ENCODE measurements at places on chromosomes 7 and 10. TPM values are rescaled to one million over a fixed set of nuclear protein-coding genes. Genes with fewer than 3 reads are reported as not detected.

Gene LEP
- total RNA-seq = not detected

Gene DGKI
- total RNA-seq = 0.25 TPM

Gene HHEX
- total RNA-seq = 0.25 TPM

Gene CHST15
- total RNA-seq = not detected

Gene CALML3
- not detected for total RNA-seq

Gene PRKAG2
- 32.3 TPM for total RNA-seq

Gene GIMAP1
- 19.6 TPM for total RNA-seq

Gene IDI2
- not detected for total RNA-seq

Gene PRKAR2B
- total RNA-seq = 1.4 TPM

Gene H2BK1
- not detected for total RNA-seq

GRCh38 chr10:29037348-29038113 lies 251.3 kb upstream of the LYZL1 start:
- DNase-seq = no peak

DNA sequence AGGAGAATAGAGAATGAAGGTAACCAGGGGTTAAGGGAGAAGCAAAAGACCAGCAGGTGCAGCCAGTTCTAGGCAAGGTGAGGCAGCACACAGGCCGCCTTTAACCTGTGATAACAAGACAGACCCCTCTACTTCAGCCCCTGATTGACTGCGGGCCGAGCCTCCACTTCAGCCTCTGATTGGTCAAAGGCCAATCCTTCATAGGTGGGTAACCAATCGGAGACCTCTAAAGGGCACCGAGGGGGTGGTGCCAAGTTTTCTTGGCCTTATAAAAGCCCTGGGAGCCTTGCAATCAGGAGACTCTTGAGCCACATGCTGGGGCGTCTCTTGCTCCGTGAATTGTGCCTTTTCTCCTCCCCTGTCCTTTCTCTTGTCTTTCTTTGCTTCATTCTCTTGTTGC lies 98.8 kb downstream of the ELFN1 start:
- DNase-seq = no peak

DNA sequence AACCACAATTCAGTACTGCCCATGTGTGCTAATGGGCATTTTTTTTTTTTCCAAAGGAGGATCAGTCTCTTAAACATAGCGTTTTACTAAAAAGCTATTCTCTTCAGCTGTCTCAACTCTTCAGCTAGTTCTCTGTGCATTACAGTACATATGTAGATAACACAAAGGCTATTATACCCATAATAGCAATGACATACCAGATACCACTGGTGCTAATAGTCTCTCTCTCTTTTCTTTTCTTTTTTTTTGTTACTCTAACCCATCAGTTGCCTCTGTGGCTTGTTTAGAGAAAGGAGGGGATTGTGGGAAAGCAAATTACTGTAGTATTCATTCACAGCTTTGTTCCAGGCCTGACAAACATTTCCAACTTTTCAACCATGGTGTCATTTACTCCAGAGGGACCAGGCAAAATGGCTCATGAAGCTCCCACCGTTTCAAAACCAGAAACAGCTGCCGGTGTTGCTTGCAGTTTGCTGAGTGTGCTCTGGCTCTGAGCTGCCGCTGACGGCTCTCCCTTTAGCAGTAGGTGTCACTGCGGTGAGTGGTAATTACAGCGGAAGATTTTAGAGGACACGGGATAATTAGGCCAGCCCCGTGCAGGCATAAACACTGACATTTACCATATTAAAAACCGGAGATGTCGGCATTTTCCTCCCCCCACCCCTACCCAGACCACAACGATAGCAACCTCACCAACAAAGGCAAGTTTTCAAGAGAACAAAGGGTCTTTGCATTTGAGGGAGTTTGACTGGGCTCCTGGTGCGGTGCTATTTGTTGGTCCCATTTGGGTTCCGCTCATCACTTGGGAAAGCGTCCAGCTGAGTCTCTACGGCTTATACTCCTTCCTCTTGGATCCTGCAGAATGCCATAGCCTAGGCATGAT lies 1005.5 kb downstream of the KCNMA1 start:
- DNase-seq = no peak

DNA sequence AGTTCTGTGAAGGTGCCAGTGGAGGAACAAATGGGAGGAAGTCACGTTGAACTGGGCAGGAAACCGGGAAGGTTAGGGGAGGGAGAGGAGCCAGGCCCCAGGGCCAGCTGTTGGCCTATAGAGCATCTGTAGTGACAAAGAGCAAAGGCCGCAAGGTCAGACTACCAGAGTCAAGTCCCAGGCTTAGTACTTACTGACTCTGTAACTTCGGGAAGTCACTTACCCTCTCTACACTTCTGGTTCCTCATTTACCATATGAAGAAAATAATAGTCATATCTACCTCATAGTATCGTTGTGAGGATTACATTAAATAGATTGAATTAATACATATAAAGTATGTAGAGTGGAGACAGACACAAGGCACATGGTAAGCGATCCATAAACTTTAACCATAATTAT lies 101.8 kb upstream of the FZD1 start:
- DNase-seq = no peak

- DNase-seq = no peak
These were observed 118.8 kb downstream of the NRP1 start for GRCh38 chr10:33215635-33216034.

- DNase-seq = no peak
These were observed 1288.5 kb downstream of the GATA3 start for GRCh38 chr10:9342885-9343570.

- DNase-seq = no peak
These were observed 23.4 kb upstream of the HK1 start for GRCh38 chr10:69254877-69255276.

GRCh38 chr10:87089746-87090145 lies 4.9 kb downstream of the GLUD1 start:
- DNase-seq = no peak

DNA sequence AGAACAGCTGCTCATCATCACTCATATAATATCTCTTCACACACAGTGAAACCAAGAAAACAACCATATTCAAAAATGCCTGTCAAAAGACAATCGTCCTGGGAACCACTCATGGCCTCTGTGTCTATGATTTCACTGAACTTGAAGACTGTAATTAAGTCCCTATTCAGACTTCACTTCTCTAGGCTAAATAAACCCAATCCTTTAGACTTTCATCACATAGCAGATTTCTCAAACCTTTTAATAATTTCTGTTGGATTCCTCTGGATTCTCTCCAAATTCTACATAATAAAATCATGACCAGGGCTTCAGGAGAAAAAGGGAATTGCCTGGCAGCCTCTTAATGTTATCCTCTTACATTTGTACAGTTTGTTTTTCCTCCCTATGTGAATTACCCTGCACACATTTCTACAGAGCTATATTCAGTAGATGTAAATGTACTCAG lies 201.1 kb downstream of the LRRN3 start:
- DNase-seq = no peak

DNA sequence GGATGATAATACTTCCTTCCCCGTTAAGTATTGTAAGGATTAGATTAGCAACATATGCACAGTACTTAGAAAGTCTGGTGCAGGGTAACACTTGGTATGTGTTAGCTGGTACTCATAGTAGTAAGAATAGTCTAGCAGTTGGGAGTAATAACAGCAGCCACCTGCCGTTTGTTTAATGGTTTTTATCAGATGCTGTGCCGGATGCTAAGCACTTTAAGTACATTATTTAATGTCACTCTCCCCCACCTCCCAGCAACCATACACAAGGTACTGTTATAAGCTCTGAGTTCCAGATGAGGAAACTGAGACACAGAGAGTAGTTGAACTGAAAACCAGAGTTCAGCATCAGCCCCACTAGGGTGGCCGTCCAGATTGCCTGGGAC lies 60.1 kb downstream of the ZMIZ1 start:
- DNase-seq = no peak
